Osteocyte (in vitro differentiated cells): ENCODE measurements at places on chromosomes 11 and 22. TPM values are rescaled to one million over a fixed set of nuclear protein-coding genes. Genes with fewer than 3 reads are reported as not detected.

Gene PARVG
- not detected in 2 replicates for total RNA-seq

Gene POLA2
- total RNA-seq: 5.9 and 9.3 TPM in 2 replicates

Gene LRRC74B
- total RNA-seq: not detected in 2 replicates

Gene CHRNA10
- total RNA-seq: 0.94 and 1.1 TPM in 2 replicates

Gene CSNK2A3
- total RNA-seq: 1.0 and 2.1 TPM in 2 replicates

Gene DEFB131B
- total RNA-seq: not detected in 2 replicates

Gene LRRN4CL
- 0.39 and 0.46 TPM in 2 replicates for total RNA-seq

GRCh38 chr22:22521631-22522030, 1.6 kb upstream of the ZNF280A start:
- no peak for DNase-seq

- DNase-seq: no peak
Observed at GRCh38 chr11:66892911-66893310, 36.0 kb downstream of the LRFN4 start.

DNA sequence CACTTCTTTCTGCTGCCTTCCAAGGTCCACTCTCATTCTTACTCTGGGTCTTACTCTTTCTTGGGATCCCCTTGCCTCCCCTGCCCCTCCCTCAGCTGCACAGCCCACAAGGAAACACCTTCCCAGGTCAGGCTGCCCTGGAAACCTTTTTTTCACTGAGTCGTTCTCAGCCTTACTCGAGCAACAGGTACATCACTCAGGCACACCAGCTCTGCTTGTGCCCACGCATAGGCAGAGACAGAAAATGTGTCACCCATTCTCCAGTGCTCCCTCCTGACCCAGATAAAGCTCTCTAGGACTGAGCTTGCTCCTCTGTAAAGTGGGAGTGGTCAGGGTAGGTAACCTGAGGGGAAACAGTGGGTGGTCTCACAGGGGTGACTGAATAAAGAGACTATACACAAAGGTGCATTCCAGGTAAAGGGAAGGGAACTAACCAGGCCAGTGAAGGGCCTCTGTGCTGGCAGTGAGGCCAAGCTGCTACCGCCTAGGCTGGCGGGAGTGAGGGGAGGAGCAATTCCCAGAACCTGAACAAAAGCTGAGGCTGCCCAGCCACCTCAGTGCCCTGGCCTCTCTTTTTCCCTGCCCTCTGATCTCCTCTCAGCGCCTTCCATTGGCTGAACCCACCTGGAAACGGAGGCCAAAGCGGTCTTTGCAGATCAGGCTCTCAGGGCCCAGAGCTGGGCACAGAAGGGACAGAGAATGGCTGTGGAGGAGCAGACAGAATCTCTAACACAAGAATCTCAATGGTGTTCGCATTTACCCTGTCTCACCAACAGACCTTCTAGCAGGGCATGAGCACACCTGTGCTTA, 15.9 kb downstream of the PRG3 start:
- no peak for DNase-seq

DNA sequence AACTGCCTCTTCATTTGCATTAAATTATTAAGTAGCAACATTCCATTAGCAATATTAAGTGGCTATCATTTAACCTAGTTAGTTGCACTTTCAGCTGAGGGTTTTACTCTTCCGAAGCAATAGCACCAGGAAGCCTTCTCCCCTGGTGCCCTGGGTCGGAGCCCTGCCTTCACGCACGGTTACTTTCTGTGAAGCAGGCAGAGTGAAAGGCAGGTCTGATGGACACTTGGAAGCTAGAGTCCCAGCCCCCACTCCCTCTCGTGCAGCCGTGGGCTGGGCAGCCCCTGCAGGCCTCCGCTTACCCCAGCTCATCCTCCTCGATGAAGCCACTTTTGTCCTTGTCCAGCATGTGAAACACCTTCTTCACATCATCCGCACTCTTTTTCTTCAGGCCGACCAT, 2.0 kb downstream of the PVALB start:
- DNase-seq: no peak

GRCh38 chr11:64864473-64865285, 13.7 kb downstream of the EHD1 start:
- no peak for DNase-seq

GRCh38 chr22:35616043-35616442, 1.1 kb downstream of the MB start:
- DNase-seq: no peak

DNA sequence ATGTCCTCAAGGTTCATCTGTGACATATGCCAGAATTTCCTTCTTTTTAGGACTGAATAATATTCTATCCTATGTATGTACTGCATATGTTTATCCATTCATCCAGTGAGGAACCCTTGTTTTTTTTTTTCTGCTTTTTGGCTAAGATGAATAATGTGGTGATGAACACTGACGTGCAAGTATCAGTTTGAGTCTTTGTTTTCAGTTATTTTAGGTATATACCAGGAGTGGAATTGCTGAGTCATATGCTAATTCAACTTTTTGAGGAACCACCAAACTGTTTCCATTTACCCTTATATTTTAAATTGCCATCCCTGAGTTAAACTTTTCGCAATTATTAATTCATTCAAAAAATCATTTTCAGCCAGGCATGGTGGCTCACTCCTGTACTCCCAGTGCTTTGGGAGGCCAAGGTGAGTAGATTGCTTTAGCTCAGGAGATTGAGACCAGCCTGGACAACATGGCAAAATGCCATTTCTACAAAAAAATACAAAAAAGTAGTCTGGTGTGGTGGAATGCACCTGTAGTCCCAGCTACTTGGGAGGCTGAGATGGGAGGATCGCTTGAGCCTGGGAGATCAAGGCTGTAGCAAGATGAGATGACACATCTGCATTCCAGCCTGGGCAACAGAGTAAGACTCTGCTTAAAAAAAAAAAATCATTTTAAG, 64.2 kb downstream of the MICAL2 start:
- no peak for DNase-seq

- DNase-seq: peak; percentile 70
Observed at GRCh38 chr11:118008271-118008911, 22.2 kb downstream of the IL10RA start.

DNA sequence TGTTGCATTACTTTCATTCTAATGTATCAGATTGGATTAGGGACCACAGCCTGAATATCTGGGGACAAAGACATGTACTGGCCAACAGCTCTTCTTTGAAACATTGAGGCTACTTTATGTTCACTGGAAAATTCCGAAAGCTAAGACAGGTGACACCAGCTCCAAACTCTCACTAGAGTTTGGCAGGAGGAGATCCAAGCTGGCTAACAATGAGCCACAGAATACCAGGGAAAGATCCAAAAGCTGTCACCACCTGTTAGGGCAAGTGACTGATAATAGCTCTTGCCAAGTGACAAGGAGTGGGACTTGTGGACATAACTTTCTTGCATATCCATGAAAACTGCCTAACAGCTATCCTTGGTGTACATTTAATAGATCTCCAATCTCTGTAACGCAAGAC, 333.3 kb downstream of the TTC28 start:
- no peak for DNase-seq

DNA sequence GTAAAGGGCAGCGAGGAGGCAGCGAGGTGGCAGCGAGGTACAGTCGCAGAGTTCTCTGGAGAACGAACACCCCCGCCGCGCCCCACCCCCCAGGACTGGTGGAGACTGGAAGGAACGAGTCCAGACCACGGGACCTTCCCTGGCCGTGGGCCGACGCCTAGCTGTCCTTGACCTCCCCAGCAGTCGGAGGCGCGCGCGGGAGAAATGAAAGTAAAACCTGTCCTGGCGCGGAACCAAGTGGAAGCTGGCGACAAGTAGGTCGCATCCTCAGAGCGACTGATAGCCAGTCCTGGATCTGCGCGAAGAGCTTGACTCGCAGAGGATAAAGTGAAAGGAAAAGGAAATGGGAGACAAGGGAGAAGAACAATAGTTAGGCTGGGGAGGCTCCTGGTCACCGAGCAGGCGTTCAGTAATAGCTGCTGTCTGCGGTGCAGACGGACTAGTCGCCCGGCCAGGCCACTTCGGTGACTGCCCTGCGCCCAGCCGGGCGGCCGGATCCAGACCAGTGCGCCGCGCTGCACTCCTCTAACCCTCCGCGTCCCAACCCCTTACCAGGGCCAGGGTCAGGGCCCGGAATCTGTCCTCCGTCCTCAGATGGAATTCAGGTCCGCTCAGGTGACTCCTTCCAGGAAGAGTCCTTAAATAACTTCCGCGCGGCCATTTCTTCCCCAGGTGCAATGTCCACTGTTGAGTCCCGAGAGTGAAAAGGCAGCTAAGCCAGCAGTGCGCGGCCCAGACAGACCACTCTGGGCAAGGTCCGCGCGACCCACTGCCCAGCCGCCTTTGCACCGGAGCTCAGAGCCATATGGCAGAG, 1.9 kb upstream of the ADM start:
- peak; percentile 91 for DNase-seq

DNA sequence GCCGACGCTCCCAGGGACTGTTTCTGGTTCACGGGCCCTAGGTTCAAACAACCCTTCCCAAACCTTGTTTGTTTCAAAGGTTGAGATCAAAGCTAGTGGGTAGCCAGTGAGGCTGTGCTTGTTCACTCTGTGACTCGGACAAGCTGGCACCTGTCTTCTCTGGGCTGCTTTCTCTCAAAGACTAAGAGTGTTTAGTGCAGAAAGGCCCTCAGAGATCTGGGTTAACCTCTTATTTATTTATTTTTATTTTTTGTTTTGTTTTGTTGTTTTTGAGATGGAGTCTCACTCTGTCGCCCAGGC, 13.0 kb upstream of the MALAT1 start:
- DNase-seq: no peak

- DNase-seq: no peak
Observed at GRCh38 chr11:32266601-32267000, 168.7 kb downstream of the WT1 start.

GRCh38 chr11:34501500-34501899, 12.1 kb downstream of the ELF5 start:
- DNase-seq: no peak

GRCh38 chr11:20783220-20783619, 113.8 kb downstream of the NELL1 start:
- DNase-seq: no peak

DNA sequence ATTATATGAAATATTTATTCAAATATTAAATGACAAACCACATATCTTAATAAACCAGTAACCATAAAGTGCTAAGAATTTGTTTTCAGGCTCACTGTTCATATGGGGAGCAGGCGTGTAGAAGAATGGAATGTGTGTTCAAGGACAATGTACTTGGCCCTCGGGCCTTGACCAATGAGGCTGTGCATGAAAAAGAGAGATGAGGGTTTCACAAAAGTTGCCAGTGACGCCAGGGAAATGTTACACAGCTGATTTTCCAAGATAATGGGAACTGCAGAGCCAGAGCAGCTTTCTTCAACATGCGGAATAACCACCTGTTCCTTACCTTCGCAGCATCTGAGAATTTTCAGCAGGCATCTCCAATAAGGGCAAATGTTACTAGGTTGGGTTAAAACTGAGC, 4.2 kb downstream of the SF1 start:
- no peak for DNase-seq

- no peak for DNase-seq
Observed at GRCh38 chr11:83864412-83865057, 578.4 kb upstream of the CCDC90B start.

DNA sequence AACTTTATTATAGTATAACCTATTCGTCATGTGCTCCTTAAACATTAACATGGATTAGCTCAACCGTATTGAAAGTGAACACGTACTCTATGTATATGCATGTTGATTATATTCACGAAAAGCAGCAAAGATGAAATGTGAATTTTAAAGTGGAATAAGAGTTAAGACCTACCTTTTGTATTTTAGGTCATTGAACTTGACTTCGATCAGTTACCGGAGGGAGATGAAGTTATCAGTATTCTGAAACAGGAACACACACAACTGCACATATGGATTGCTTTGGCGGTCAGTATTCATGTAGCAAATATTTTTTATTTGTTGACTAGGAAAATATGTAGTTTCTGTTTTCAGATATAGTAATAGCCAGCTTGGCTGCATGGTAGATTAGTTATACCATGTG, 1.4 kb downstream of the CTR9 start:
- DNase-seq: no peak

GRCh38 chr11:91854171-91854570, 370.4 kb upstream of the FAT3 start:
- no peak for DNase-seq

DNA sequence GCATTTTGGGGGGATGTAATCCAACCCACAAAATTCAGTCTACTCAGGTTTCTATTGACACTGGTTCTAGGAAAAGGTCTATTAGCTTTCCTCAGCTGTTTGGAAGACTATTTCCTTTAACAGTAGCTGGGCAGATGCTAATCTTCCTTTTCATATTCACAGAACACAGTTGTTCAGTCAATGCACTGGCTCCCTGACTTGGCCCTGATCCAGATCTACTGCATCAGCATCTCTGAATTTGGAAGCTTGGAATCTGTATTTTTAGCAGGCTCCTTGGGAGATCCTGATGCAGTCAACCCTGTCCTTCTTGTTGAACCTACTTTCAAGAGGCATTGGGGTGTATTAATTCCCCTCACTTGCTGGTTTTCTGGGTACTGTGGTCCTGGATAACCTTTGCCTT, 6.3 kb downstream of the HTATIP2 start:
- DNase-seq: no peak

- DNase-seq: no peak
Observed at GRCh38 chr11:25357133-25357532, 860.3 kb downstream of the LUZP2 start.

DNA sequence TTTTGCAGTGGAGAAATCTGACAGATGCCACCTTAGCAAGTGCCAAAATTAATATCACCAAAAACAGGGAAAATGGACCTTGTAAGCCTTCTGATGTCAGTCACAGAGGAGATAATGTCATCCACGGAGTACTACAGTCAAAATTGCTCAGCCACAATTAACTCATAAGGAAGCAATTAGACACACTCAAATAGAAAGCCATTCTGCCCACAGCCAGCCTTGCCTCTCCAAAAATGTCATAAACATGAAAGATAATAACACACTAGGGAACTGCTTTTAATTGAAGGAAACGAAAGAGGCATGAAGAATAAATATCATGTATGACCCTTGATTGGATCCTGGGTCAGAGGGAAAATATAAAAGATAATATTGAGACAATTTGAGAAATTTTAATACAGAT, 505.6 kb upstream of the API5 start:
- no peak for DNase-seq

- DNase-seq: no peak
Observed at GRCh38 chr11:71153005-71153390, 99.4 kb downstream of the SHANK2 start.

DNA sequence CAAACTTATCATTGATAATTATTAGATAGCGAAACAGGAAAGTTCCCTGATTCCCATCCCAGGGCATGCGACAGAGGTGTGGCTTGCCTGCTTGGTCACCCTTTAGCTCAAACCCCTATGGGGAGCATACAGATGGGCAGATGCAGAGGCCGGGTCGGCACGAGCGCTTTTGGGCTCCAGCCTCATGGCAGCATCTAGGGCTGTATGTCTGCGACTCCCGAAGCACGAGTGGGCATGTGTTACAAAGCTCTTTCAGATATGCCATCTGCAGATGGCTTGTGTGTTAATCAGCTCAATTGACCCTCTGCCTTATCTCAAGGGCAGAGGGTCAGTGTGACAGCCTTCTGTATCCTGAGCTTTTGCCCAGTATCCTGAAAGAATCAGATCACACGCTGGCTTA, 2069.3 kb upstream of the RAG2 start:
- DNase-seq: no peak

DNA sequence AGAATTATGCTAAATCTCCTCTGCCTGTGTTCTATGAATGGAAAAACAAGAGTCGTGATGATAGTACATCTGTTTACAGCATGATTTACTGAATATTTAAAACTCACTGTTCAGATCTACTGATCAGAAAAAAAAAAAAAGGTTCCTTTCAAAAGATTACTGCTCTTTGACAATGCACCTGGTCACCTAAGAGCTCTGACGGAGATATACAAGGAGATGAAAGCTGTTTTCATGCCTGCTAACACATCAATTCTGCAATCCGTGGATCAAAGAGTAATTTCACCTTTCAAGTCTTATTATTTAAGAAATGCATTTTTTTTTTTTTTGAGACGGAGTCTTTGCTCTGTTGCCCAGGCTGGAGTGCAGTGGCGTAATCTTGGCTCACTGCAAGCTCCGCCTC, 30.7 kb downstream of the CLTCL1 start:
- no peak for DNase-seq
